ENCODE measurements at places on chromosomes 16 and 17.
A peak's percentile ranks its signal among the peaks of the same experiment; 100 is the strongest.

GRCh38 chr16:58862334-58863021 is 128.4 kb upstream of the GOT2 start:
- no peak for DNase-seq

DNA sequence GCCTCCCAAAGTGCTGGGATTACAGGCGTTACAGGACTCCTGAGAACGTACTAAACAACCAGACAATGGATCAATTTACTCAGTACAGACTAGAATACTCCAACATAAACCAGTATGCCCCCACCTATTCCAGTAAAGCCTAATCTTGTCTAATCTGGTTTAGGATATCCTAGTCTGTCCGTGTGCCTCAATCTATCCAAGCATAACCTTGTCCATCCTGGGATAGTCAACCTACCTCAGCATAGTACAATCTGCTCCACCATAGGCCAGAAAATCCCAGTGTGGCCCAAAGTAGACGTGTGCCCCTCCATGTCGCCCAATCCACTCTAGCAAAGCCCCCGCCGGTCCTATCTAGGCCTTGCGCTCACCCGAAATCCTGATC is 625 bp downstream of the DVL2 start:
- no peak for DNase-seq

DNA sequence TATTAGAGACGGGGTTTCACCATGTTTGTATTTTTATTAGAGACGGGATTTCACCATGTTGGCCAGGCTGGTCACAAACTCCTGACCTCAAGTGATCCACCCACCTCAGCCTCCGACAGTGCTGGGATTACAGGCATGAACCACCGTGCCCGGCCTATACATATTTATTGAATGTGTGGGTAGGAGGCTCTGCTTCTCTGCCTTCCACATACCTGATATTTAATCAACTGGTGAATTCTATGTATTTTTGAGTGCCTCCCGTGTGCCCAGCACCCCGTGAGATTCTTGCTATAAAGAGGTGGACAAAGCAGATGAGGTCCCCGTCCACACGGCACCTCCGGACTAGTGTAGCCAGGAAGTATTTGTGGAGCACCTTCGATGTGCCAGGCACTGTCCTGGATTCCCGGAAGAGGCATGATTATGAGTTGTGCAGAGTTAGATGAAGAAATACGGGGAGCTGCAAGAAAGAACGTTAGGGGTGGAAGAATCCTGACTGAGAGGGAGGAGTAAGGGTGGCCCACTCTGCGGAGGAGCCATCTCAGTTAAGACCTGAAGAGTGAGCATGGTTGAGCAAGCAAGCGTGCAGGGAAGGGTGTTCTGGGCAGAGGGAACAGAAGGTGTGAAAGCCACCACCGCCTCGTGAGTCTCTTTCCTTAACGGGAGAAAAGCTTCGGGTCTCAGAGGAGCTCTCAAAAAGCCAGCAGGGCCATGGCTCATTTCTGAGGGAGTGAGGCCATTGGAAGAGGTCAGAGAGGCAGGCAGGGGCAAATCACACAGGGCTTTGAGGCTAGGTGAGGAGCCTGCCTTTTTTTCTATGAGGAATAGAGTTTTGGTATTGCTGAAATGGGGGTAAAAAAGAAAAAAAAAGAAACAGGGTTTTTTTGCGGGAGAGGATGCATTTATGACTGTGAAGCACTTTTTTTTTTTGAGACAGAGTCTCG is 21.2 kb downstream of the CRISPLD2 start:
- DNase-seq, result no peak

GRCh38 chr17:76725580-76726230 is 701 bp downstream of the JMJD6 start:
- DNase-seq, result peak; percentile 55

DNA sequence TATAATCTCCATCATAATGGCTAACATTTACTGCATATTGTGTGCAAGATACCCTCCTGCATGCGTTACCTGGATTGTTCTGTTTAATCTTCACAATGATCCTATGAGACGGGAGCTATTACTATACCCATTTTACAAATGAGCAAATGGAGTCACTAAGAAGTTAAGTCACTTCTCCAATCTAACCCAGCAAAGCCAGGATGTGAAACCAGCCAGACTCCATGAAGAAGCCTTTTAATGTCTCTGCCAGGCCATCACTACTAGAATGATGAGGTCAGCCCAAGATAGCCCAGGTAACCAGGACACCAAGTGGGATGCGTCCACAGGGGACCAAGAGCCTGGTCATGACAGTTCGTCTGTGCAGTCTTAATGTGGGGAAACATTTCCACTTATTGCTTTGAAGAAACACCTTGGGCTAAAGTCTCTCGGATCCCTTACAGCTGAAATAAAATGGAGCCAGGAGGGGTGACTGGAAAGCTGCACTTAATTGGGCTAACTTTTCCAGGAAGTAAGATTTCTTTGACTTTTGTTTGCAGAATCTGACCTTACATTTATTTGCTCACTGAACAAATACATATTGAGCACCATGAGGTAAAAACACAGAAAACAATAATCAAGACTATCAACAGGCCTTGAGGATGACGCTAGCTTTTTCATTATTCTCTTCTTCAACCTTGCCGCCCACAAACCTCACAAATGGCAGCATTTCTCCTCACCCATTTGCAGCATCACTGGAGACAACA is 926 bp upstream of the SHCBP1 start:
- DNase-seq, result no peak

DNA sequence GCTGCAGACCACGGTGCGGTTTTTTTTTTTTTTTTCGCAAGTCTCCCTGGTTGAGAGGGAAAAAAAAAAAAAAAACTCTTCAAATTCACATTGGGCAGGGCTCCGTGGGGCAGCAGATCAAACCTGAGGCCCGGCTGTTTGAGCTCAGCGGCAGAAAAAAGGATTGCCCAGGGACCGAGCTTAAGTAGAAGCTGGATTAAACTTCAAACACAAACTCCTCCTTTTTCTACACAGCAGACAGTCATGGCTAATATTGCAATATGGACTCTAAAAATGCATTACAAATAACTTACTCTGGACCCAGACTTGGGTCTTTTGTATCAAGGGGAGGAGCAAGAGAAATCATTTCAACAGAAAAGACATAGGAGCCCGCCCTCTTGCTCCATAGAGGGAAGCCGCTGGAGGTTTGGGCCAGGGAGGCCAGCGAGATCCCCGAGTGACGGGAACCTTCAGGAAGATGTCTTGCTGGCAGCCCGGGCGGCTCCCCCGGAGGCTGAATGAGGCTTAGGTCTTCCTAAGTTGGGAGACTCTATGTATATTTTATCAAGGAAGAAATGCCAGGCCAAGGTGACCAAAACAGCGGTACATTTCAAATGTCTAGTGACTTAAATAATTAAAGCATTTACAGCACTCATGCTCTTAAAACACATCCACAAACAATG is 167.7 kb downstream of the ZNF423 start:
- DNase-seq, result no peak

DNA sequence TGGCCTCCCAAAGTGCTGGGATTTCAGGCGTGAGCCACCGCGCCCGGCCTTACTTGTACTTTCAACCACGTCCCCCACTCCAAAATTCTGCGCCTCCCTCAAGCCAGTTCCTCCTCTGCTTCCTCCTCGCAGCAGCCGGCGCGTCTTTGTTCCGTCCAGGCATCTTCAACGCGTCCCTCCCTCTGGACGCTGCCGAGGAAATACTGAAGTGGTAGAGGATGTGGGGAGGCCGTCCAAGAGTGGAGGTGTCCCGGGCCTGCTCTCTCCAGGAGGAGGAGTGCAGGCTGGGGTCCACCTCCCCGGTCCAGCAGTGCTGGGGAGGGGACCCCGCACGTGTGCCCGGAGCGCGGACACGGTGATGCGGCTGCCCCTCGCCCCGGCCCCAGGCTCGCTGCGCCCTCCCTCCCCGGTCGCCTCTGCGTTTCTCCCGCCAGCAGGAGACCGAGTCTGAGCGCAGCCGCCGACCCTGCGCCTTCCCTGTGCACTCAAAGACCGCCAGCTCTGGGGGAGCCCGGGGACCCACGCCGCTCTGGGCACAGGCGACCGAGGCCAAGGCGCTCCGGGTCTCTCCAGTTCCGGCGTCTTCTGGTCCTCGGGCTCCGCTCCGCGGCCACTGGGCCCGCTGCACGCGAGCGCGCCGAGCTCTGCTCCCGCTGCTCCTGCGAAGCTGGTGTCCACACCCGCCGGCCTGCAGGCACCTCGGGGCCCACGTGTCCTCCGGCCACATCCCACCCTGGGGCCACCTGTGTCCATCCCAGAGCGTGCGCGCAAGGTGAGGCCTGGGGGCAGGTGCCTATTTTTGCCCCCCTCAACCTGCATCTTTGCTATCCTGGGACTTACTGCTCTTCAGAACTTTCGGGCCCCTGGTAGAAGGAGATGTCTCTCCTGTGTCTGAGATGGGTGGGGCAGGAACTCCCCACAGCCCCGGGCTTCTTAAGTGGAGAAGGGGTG is 31.7 kb downstream of the OSBPL7 start:
- peak; percentile 13 for DNase-seq

DNA sequence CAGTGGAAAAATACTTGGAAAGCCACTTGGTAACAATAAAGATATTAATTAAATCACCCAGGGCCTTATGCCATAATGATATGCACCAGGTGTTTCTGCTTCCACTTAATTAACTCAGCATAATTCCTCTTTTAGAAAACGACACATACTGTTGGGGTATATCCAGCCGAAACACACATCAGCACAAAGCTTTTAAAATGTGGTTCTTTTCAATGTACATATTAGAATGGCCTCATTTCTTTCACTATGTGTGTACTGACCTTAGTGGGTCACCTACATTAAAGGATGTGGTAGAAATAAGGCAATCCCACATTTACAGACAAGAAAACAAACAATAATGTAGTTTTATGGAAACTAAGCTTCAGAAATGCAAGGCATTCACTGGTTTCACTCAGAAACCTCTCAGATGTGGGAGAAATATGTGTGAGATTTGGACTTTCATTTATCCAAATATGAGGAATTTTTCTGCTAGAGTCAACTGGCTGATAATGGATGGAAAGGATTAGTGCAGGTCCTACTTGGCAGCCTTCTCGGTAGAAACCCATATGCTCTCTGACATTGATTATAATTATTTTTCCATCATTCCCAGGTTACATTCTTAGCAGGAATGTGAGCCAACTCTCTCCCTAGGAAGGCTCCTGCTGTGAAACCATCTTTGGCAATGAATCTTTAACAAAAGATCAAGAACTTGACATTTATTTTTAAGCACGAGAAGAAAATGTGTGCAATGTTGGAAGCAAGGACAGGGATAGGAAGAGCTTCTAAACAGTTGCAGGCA is 66.7 kb upstream of the DHX40 start:
- no peak for DNase-seq

GRCh38 chr17:69141431-69142174 is at the start of gene ABCA6:
ABCA6 (minus strand) TSS chr17:69141895; CDS start chr17:69140703, 1,192 bp downstream.
- DNase-seq, result no peak

Measured in activated CD8-positive, alpha-beta memory T cell treated with anti-CD3 and anti-CD28 coated beads for 4 hours (primary cell).